ENCODE measurements at places on chromosomes 2 and 18.

- no peak for DNase-seq
Measured at GRCh38 chr2:174669336-174669735, 71.7 kb upstream of the WIPF1 start.

DNA sequence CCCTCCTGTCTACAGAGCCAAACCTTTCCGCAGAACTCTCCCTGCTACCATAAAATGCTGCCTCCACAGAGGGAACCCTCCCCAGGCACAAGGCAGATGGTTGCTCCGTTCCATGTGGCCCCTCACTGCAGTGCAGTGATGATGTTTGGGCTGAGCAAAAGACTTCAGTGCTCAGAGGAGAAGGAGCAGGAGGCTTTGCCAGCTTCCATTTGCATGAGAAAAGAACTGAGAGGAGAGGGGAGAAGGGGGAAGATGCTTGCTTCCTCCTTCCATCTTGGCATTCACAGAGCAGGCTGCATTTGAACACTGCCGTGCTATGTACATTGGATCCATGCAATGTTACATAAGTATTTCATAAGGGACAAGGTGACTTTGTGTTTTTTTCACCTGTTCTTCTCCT is 46.6 kb upstream of the TMEM200C start:
- DNase-seq: no peak

DNA sequence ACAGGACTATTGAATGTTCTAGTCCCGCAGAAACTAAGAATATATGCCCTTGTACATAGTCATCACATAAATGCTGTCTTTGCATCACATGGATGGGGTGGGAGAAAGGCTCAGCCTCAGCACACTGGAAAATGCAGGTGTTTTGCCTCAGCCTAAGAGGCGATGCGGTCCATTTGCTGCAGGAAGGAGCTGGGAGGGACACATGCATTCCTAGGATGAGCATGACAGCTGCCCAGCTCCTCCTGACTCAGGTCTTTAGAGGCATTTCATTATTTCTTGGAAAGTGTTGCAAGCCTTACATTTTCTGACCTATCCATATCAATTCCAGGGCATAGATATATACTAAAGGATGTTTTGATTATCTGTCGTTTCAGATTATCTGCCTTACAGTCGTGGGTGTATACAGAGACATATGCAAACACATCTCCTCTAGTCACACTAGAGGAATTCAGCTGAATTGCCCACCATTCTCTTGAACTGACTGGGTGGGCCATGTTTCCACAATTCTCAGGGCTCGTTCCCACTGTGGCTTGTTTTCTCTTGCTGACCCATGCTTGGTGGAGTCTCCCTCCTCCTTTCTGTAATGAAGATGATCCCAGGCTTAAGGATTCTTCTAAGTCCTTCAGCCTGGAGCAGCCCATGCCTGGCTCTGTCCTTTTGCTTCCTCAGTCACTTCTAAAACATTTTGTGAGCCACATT is 156.9 kb downstream of the SETBP1 start:
- DNase-seq: no peak

- DNase-seq: no peak
Measured at GRCh38 chr2:26989156-26989555, 18.7 kb downstream of the MAPRE3 start.
